ENCODE measurements at places on chromosomes 13 and 19.

DNA sequence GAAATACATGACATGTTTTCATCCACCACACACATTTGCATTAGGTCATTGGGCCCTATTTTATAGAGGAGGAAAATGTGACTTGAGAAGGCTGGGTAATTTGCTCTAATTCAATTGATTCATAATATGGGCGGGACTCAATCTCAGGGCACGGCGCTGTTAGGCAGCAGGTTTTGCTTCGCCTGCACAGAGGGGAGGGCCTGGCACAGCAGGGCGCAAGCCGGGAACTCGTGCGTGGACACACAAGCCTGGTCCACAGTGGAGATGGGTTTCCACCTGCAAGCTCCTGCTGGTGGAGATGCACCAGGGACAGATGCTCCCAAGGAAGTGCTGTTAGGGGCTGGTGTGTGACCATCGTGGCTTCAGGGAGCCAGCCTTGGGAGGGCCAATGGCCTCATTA lies 58.4 kb upstream of the MTIF3 start:
- DNase-seq, result no peak

GRCh38 chr19:30692181-30692811 lies 320.1 kb downstream of the ZNF536 start:
- peak; percentile 18 for DNase-seq

DNA sequence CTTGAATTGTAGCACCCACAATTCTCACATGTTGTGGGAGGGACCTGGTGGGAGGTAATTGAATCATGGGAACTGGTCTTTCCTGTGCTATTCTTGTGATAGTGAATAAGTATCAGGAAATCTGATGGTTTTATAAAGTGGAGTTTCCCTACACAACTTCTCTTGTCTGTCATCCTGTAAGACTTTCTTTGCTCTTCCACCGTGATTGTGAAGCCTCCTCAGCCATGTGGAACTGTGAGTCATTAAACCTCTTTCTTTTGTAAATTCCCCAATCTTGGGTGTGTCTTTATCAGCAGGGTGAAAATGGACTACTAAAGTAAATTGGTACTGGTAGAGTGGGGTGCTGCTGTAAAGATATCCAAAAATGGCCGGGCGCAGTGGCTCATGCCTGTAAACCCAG lies 215.6 kb downstream of the LIG4 start:
- no peak for DNase-seq

GRCh38 chr13:45807520-45808099 lies 43.9 kb downstream of the SIAH3 start:
- DNase-seq, result peak; percentile 82

DNA sequence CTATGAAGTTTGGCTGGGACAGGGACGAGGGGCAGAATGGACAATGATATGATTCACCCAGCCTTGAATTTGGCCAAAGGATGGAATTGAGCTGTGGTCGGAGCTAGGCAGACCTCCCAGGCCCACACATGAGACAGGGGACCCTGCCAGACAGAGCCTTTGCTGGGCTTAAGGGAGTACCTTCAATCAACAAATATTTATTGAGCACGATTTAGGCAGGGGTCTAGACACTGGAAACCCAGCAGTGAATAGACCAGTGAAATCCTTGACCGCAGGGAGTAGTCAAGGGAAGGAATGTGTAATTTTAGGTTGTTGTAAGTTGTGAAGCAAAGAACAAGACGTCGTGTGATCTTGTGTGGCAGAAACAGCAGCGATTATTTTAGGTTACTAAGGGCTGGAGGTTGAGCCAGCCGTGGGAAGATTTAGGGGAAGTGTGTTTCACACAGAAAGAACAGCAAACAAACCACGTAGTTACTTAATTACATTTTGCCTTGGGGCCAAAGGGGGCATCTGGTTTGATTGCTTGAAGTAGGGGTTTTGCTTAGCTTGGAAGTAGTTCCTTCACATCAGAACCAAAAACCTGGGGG lies 16.9 kb upstream of the AP1M2 start:
- no peak for DNase-seq

DNA sequence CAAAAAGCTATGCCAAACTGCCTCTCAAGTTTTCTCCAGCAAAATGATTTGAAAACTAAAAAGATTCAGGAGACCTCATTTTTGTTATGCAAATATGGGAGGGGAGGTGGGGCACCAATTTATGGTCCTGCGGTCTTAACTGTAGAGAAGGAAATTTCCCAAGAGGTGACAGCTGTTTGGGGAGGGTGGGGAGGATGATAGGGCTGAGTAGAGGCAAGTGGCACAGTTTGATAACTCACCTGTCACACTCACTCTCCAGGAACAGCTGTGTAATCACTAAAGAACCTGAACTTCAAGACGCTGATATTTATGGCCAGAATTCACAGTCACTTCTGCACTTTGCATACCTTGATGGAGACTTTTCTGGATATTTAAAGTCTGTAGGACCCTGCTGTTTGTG lies 232.9 kb upstream of the STARD13 start:
- DNase-seq, result no peak

GRCh38 chr13:99566125-99567083 lies 65.1 kb downstream of the TM9SF2 start:
- no peak for DNase-seq

- no peak for DNase-seq
Observed at GRCh38 chr19:19468424-19469050, 46.8 kb downstream of the TSSK6 start.

GRCh38 chr13:35479038-35479492 lies 2.6 kb upstream of the MAB21L1 start:
- no peak for DNase-seq

GRCh38 chr19:12790628-12791344 lies 500 bp upstream of the JUNB start:
- no peak for DNase-seq

GRCh38 chr19:42421591-42422031 lies 5.6 kb downstream of the LIPE start:
- peak; percentile 35 for DNase-seq

DNA sequence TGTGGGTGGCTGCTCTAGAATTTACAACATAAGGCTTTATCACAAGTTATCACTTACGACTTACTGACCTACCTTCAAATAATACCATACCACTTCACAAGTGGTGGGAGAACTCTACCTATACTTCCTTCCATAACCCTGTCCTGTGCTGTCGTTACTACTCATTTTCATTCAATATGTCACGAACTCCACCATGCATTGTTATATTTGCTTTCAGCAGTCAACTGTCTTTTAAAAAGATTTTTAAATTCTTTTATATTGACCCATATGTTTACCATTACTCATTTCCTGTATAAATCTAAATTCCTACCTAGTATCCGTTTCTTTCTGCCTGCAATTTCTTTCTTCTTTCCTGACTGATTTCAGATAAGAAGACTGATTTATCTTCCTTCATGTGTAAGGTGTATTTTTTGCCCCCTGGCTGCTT lies 200.0 kb downstream of the KLF12 start:
- no peak for DNase-seq

Measured in SK-MEL-5 (cell line).